Activated naive CD8-positive, alpha-beta T cell treated with anti-CD3 and anti-CD28 coated beads, Interleukin-2, amount 50 U/mL, for 24 hours (primary cell): ENCODE measurements at places on chromosomes 7 and 10.
A peak's percentile ranks its signal among the peaks of the same experiment; 100 is the strongest.

DNA sequence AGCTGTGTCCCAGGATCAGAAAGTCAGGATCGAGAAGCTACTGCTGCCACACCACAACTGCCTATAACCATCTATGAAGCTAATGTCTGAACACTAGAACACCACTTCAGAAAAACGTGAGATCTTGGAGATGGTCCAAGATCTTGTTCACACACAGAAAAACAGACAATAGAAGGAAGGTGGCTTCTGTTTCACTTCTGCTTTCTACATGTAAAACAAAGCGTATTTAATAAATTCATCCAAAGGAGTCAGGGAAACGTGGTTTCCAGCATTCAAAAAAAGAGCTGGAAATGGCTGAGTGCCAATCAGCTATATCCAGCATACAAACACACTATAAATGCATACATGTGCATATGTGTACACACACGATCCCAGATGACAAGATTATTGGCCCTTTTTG is 70.2 kb upstream of the CCDC71L start:
- no peak overlapping the region for H3K4me3 ChIP-seq
- H3K36me3 ChIP-seq, result no peaks in the 10 kb centered on the region
- H3K27me3 ChIP-seq, result no peaks in the 10 kb centered on the region
- no peak for DNase-seq
- H3K4me1 ChIP-seq, result peaks cover 48% of the 10 kb centered on the region

- H3K27me3 ChIP-seq, result peaks cover 3% of the 10 kb centered on the region
- no peak overlapping the region for H3K4me3 ChIP-seq
Observed at GRCh38 chr10:71865561-71866041, 14.6 kb upstream of the PSAP start.

- no peaks in the 10 kb centered on the region for H3K4me1 ChIP-seq
- no peak overlapping the region for H3K4me3 ChIP-seq
- no peak for DNase-seq
Observed at GRCh38 chr7:109479388-109479787, 909.7 kb downstream of the DNAJB9 start.

GRCh38 chr7:129771201-129771927 is 159.8 kb downstream of the NRF1 start:
- H3K4me1 ChIP-seq, result no peaks in the 10 kb centered on the region
- no peak for DNase-seq
- no peak overlapping the region for H3K27ac ChIP-seq
- H3K27me3 ChIP-seq, result peaks cover 4% of the 10 kb centered on the region

DNA sequence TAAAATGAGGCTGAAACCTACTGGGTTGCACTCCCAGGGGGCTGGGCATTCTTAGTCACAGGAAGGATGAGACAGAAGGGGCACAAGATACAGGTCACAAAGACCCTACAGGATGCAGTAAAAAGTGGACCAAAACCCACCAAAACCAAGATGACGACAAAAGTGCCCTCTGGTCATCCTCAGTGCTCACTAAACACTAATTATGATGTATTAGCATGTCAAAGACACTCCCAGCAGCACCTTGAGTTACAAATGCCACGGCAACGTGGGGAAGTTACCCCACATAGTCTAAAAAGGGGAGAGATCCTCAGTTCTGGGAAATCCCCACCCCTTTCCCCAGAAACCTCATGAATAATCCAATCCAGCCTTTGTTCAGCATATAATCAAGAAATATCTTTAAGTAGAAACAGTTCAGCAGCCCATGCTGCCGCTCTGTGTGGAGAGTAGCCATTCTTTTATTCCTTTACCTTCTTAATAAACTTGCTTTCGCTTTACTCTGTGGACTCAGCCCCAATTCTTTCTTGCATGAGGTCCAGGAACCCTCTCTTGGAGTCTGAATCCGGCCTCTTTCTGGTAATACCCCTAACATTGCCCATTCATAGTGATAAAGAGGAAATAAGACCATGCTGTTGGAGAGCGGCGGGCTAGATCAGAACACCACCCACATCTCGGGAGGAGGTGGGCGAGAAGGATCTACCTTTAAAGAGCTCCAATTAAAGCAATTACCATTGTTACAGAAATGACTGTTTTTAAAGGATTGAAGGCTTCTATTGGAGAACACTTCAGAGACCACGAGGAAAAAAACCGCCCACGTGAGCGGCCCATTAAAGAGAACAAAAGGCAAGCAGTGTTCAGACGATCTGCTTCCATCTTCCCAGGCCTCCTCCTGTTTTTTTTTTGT is 170.9 kb downstream of the USP6NL start:
- peaks cover 37% of the 10 kb centered on the region for H3K4me1 ChIP-seq
- peak overlapping the region; percentile 69 for H3K4me3 ChIP-seq
- no peaks in the 10 kb centered on the region for H3K27me3 ChIP-seq
- peak; percentile 47 for DNase-seq

DNA sequence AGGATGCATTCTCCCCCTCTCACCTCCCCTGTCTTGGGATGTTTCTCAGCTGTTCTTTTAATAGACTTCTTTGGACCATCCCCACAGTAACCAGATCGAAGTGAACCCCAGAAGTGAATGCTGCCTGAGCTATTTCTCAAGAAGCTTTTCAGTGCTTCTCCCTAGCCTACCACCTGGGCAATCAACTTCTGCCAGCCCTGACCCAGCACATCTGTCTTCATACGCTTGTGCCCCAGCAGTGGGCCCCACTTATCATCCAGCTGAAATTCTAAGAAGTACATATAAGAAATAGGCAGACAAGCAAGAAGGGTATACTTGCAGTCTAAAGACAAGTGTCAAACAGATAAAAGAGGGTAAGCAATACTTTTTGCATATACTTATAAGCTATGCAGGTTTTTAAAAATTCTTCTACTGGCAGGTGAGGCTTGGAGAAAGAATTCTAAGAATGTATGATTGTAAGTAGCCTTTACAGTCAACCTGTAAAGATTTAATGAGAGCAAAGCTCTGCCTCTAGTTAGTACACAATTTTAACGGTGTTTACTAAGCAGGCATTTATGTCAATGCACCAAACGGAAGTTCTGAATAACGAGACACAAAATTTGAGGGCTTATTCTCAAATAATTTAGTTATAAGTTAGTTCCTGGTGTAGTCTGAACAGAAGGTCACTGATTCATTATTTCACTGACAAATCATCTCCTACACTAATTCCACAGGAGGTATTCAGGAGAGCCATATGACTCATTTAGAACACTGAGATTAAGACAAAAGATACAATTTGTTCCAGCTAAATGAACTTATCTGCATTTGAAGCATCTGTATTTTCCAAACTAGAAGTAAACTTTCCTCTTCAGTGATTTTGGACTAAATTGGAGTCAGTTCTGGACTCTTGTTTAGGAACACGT is 83.3 kb downstream of the RNLS start:
- H3K4me1 ChIP-seq, result peaks cover 6% of the 10 kb centered on the region
- DNase-seq, result no peak
- no peak overlapping the region for H3K4me3 ChIP-seq
- no peaks in the 10 kb centered on the region for H3K36me3 ChIP-seq

- H3K27me3 ChIP-seq, result peaks cover 2% of the 10 kb centered on the region
- no peak for DNase-seq
- no peak overlapping the region for H3K4me3 ChIP-seq
- no peaks in the 10 kb centered on the region for H3K4me1 ChIP-seq
- no peaks in the 10 kb centered on the region for H3K36me3 ChIP-seq
Observed at GRCh38 chr10:17548770-17549169, 68.4 kb downstream of the HACD1 start.

DNA sequence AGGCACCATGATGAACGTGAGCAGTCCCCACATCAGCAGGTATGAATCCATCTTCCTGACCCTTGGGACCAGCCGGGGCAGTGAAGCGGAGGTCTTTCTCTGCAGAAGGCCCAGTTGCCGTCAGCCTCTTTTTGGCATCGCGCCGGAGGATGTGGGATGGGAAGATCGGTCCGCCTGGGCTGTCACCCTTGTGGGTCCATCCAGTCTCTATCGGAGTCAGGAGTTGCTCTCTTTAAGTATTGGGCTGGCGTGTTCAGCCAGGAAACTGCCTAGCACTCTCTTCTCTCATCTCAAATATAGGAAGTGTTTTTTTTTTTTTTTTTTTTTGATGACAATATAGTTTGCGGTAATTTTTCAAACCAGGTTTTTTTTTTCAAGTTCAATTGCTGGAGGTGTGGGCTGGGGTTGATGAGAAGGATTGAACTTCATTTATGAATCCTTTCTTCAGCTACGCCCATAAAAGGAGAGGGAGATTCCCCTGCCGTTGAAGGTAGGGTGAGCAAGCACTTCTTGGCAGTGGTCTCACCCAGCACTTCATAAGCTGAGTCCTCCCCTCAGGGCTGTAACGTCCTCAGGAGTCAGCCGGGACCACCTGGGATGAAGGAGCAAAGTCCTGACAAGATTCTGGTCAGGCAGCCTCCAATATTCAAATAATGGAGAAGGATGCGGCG is at the start of gene IL2RA:
Gene IL2RA (minus strand): TSS at position 267 of the 671 bp plus-strand sequence. CDS start 216 bp downstream, at position 51.
- peak; percentile 76 for DNase-seq
- peak within 1 kb of the TSS; percentile 97 for H3K4me3 ChIP-seq
- H3K36me3 ChIP-seq, result peaks cover 51% of the 10 kb centered on the region
- peak within 1 kb of the TSS; percentile 99 for H3K27ac ChIP-seq

DNA sequence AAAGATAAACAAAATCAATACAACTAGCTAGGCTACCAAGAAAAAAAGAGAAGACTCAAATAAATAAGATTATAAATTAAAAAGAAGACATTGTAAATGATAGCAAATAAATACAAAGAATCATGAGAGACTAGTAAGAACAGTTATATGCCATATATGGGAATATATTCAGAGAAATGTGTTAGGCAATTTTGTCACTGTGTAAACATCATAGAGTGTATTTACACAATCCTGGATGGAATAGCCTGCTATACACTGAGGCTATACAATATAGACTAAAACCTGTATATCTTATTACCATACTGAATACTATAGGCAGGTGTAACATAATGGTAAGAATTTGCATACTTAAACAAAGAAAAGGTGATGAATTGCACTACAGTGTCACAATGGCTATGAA is 717.4 kb downstream of the PARD3 start:
- no peak for DNase-seq
- H3K36me3 ChIP-seq, result no peaks in the 10 kb centered on the region
- H3K4me1 ChIP-seq, result no peaks in the 10 kb centered on the region
- no peak overlapping the region for H3K4me3 ChIP-seq
- H3K27me3 ChIP-seq, result no peaks in the 10 kb centered on the region
